ENCODE measurements at places on chromosomes 4 and X. TPM values are rescaled to one million over a fixed set of nuclear protein-coding genes. Genes with fewer than 3 reads are reported as not detected.

The SPANXD gene
- not detected for total RNA-seq

The RHOXF1 gene
- 1.2 TPM for total RNA-seq

The RAB39B gene
- total RNA-seq = 39.2 TPM

The IL2 gene
- total RNA-seq = 24.8 TPM

The SPATA4 gene
- total RNA-seq = not detected

All from activated T-cell treated with anti-CD3 and anti-CD28 coated beads, Interleukin-2, amount 50 U/mL, for 72 hours (primary cell).